ENCODE measurements at places on chromosomes 1 and 21.

DNA sequence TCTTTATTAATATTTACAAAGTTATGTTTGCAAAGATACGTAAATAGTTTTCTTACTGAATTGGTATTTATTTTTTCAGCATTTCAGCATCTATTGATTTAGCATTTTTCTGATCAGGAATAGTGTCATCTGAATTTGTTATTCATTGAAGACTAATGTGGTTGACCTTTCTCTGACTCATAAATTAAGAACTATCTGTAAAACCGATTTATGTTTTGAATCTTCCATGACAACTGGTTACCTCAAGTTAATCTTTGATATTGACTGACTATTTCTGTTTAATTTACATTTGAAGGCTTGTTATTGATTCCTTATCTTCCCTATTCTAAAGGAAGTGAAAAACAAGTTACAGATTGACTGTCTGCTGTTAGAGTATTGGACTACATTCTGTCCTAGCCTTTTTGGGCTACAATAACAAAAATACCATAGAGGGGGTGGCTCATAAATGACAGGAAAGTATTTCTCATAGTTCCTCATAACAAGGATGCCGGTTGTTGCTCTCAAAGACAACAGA is 1131.4 kb downstream of the PLA2G4A start:
- no peak for DNase-seq

- DNase-seq: no peak
Observed at GRCh38 chr1:169106921-169107602, 572 bp downstream of the ATP1B1 start.

- no peak for DNase-seq
Observed at GRCh38 chr21:42854246-42855010, 24.9 kb downstream of the WDR4 start.

DNA sequence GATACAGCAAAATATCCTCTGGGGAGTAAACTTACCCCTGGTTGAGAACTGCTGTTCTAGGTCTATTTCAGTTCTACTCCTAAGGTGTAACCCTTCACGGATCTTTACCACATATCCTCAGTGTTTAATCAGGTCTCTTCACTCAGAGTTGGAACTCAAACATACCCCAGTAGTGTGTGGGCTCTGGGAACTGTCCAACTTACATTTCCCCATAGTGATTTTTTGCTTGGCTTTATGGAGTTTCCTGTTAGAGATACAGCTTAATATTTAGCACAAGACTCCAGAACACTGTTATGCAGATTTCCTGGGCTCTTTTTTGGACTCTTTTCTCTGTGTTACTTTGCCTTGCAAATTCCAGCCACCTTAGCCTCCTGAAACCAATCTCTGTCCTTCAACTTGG is 26.7 kb upstream of the LIN9 start:
- no peak for DNase-seq

GRCh38 chr1:35319988-35320713 is 51.6 kb downstream of the ZMYM4 start:
- DNase-seq: no peak

DNA sequence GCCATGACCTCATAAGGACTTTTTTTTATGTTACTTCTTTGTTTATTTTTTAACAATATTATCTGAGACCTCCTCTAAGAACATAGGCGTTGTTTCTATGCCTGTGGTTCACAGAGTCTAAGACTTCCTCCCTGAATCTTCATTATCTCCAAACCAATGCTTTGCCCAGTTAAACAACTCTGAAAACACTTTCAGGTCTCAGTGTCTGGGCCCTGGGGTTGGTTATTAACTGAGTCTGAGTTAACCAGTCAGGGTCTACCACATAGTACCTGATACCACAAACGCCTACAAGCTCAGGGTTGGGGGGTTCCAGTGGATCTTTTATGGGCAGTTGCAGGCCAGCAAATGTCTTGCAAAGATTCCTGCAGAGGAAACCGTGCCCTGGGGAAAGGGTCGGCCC is 138.2 kb downstream of the AJAP1 start:
- DNase-seq: no peak

- no peak for DNase-seq
Observed at GRCh38 chr1:54415991-54416390, 9.8 kb upstream of the SSBP3 start.

DNA sequence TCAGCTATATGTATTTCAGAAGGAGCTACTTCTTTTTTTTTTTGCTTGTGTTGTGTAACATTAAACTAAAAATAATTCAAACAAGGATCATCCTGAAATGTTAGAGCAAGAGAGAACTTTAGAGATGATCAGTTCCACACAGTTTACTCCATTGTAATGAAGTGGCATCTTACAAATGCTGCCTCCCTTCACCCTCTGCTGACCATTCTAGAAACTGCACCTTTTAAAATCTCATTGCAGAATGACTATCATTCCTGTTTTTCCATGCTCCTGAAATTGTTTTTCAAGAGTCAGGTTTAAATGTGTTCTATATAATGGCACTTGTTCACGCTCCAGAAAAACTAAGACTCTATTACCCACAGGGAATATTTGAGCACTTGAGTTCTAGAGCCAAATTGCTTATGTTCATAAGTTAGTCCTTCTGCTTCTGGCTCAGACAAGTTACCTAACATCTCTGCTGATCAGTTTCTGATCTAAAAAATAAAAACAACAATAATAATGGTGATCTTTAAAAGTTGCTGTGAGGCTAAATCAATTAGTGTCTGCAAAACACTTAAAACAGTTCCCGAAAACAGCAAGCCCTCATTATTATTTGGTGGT is 21.5 kb upstream of the SLC44A5 start:
- DNase-seq: peak; percentile 14

- DNase-seq: no peak
Observed at GRCh38 chr1:162993846-162994245, 75.3 kb upstream of the RGS4 start.

DNA sequence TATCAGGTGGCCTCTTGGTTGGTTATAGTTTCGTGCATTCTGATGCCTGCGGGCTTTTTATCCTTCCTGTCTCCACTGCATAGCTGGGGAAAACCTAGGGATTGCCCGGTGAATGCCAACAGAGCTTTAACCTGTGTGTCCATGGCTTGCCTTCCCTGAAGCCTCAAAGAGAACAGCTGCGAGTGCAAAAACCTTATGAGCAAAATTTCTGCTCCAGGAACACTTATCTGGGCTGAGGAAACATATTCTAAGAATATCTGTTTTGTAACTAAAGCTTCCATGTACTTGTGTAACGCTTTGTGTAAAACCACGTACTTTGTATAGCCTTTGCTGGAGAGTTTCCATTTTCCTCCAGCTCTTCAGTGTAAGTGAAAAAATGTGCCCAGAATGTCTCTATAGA is 7.2 kb downstream of the CNST start:
- DNase-seq: no peak

- DNase-seq: no peak
Observed at GRCh38 chr1:19032701-19033514, 76.4 kb upstream of the IFFO2 start.
